H1 (cell line): ENCODE measurements at places on chromosomes 3 and 15. TPM values are rescaled to one million over a fixed set of nuclear protein-coding genes. Genes with fewer than 3 reads are reported as not detected.

DNA sequence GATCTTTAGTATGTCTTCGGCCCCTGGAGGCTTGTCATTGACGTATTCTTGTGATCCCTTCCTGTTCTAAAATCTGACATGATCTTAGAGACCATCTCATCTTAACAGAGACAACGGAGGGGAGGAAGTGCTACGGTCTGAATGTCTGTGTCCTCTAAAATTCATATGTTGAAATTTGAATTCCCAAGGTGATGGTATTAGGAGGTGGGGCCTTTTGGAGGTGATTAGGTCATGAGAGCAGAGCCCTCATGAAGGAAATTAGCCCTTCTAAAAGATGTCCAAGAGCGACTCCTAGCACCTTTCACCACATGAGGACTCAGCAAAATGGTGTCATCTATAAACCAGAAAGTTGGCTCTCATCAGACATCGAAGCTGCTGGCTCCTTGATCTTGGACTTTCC is 233.2 kb upstream of the CMC1 start:
- DNase-seq, result no peak

Gene CAV3
- total RNA-seq, result not detected in 2 replicates

- no peak for DNase-seq
Measured at GRCh38 chr3:193951859-193952258, 184.1 kb upstream of the HES1 start.

GRCh38 chr3:85662462-85662861 is 703.7 kb downstream of the CADM2 start:
- no peak for DNase-seq

Gene GATM
- 10.0 and 10.2 TPM in 2 replicates for total RNA-seq

GRCh38 chr15:74122403-74123130 is 7.8 kb upstream of the ISLR2 start:
- no peak for DNase-seq

Gene LRRN1
- total RNA-seq, result 199 TPM in 2 replicates

DNA sequence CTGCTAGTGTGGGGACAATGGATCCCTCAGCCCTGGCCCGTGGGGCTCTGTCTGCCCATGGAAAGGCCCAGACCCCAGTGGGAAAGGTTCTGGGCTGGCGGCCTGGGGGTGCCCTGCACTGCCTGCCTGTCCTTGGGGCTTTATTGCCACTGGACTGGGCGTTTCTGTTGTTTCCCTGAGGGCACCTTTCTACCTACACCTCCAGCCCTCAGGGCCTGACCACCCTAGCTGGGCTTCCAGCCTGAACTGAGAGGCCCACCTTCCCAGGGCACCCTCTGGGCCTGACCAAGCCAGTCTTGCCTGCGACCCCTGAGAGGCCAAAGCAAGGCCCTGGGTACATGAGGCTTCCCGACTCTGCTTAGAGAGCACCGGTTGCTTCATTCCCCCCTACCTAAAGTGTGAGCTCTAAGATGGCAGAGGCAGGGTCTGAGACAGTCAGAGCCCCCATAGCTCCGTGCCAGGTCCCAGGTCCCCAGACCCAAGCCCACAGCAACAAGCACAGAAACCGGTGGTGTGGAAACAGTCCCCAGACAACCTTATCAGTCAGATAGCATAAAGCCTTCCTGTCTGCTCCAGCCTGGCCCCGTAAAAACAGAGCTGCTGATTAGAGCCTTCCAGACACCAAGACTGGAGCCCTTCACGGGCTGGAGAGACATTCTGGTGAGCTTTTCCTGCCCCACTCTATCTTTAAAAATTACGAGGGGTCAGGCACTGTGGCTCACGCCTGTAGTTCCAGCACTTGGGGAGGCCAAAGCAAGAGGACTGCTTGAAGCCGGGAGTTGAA is 102.8 kb downstream of the CHSY1 start:
- no peak for DNase-seq

GRCh38 chr3:759106-759505 is 333.7 kb upstream of the CNTN6 start:
- no peak for DNase-seq

Gene SPATA12
- 0.19 and 0.34 TPM in 2 replicates for total RNA-seq
